Activated CD4-positive, CD25-positive, alpha-beta regulatory T cell treated with anti-CD3 and anti-CD28 coated beads, Interleukin-2, amount 50 U/mL, for 72 hours (primary cell): ENCODE measurements at places on chromosomes 3 and 15.

GRCh38 chr3:161222662-161223061 lies 1.6 kb downstream of the NMD3 start:
- no peak for DNase-seq

DNA sequence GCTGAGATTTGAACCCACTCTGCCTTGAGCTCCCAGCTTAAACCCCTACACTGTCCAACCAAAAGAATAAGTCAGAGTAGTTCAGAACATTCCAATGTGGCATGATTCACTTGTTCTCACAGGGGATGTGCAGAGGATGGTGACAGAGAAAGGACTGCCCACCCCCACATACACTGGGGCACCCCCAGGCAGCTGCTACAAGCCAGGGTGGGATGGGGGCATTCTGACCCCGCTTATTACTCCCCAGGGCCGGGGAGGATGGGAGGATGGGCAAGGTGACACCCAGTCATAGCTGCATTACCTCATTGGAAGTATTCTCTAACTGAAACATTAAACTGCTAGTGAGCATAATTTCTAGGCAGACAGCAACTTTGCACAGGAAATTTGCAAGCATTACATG lies 126.0 kb upstream of the PRR20G start:
- DNase-seq, result no peak

DNA sequence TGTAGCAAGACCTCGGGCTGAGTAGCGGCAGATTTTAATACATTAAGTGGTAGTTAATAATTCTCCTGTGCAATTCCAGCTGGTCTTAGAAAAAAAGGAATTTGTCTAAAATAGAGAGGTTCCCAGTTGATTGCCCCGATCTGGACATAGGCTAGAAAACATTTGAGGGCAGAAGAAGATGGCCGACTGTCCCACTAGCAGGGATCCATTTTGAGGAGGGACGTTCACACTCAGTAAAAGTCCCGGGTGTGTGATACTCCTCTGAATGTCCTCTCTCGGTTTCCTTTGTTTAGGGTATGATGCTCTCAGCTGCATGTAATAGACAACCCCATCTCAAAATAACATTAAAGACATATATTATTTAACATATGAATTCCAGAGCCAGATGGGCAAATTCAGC lies 77.9 kb upstream of the OXTR start:
- DNase-seq, result no peak

GRCh38 chr3:171230865-171231264 lies 204.3 kb upstream of the SLC2A2 start:
- DNase-seq, result no peak

- DNase-seq, result no peak
Observed at GRCh38 chr15:69120732-69121131, 39.7 kb upstream of the GLCE start.

DNA sequence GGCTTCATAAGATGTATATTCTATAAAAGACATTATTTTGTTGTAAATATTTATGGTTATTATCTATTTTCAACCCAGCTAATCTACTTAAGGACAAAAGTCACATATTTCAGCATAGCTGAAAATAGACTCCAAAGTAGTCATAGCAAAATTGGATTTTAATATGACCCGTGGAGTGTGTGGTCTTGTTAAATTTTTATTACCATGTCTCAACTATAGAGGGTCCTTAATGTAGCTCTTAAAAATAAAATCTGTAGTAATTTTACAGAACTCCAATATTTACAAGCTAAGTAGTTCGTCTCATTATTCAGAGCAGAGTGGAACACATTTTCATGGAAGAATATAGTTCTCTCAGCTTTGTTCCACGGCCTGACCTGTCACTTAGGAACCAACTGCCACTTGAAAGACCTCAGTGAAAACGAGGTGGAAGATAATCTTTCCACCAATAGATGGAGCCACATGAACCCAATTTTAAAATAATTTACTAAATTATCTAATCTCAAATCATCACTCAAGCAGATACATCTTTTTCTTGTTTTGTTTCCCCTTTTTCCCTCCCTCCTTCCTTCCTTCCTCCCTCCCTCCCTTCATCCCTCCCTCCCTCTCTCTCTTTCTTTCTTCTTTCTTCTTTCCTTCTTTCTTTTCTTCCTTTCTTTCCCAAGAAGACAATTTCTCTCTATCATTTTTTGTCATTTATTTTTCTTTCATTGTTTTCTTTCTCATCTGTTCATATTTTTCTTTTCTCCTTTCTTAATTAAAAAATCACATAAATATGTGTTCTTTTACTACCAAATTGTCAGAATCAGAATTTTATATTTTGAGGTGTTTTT lies 97.2 kb downstream of the CLDN1 start:
- DNase-seq, result no peak

GRCh38 chr3:53193466-53194209 lies 32.6 kb downstream of the PRKCD start:
- DNase-seq, result no peak

GRCh38 chr3:96831175-96831574 lies 16.8 kb downstream of the EPHA6 start:
- no peak for DNase-seq
